ENCODE measurements at places on chromosomes 12 and 14.

GRCh38 chr14:58280954-58281787 is 17.2 kb upstream of the ARID4A start:
- no peak for DNase-seq

DNA sequence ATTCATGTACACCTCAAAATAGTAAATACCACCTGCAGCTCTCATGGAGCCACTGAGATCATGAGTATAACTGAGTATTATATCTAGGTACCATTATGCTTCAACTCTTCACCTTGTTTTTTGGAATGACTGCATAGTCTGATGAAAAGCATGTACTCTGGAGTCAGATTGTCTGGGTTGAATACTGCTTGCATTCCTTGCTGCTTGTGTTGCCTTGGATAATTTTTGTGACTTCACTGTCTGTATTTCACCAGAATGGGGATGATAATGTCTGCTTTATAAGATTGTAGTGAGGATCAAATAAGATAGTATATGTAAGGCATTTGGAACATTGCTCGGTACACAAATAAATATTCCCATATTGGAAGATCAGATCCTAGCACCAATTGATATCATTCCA is 54.2 kb downstream of the SUSD6 start:
- DNase-seq = no peak

- DNase-seq = peak; percentile 61
These were observed 45.1 kb downstream of the GALNT9 start for GRCh38 chr12:132284071-132284826.

DNA sequence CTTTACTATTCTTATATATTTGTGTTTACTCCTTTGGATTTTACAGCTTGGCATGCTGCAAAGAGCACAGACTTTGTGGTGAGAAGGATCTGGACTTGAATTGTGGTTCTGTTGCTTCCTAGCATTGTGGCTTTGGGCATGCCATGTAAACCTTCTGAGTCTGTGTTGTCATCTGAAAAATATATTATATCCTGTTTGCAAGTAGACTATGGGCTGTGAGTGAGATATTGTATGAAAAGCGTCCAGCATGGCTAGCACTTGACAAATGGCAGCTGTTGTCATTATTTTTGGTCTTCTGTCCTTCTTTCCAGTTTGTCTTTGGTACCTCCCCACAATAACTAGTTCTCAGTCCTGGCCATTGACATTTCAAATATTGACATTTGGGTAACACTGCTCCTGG is 61.8 kb upstream of the DACT1 start:
- DNase-seq = no peak

- DNase-seq = no peak
These were observed 185.9 kb downstream of the PPFIA2 start for GRCh38 chr12:81573228-81573627.

Data from SW480 (cell line).